ENCODE measurements at places on chromosomes 6 and 20.
A peak's percentile ranks its signal among the peaks of the same experiment; 100 is the strongest.

- no peak for DNase-seq
These were observed 562.3 kb upstream of the BTBD3 start for GRCh38 chr20:11355345-11355744.

DNA sequence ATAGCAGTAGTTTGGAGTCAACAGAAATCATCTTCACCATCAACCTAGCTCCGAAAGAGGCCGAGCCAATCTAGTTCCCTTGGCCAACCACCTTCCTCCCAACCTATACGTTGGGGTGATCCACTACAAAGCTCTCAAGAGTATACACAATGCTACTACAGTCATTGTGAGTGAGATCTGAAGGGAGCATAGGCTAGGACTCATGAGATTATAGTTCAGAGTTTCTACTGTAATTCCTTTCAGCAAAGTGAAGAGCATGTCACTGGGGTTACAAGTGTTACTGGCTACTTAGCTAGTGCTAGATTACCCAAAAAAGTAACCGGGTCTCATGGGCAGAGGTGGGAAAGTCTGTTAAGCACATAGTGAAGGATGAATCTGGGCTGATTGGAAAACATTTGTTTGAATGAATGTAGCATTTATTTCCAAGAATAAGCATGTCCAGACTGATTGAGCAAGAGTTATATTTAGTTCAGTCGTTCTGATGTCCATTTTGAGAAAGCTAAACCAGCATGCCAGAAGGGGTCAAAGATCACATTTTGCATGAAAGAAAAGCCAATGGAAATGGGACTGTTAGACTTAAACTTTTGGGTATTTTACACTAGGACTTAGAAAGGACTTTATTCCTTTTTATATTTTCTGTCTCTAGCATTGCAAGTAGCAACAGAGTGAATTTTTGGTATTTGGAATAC, 10.5 kb upstream of the ESR1 start:
- no peak for DNase-seq

- DNase-seq = no peak
These were observed 67.5 kb upstream of the AFDN start for GRCh38 chr6:167759206-167759605.

DNA sequence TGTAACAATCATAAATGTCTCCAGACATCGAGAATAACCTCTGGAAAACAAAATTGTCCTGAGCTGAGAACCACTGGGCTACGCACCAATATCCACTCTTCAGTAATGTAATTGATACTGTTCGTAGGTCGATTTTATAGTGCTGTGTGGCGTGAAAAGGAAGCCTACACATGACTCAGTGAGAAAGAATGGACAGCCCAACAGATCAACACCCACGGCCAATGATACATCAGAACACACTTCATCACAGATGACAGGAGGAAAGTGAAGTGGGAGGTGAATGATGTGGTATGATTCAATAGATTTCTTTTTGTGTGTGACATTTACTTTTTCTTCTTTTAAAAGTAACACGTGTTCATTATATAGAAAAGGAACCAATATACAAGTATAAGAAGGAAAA, 93.5 kb downstream of the RPS12 start:
- DNase-seq = peak; percentile 95

All from fibroblast of mammary gland (primary cell).